ENCODE measurements at places on chromosomes 3 and 15.

DNA sequence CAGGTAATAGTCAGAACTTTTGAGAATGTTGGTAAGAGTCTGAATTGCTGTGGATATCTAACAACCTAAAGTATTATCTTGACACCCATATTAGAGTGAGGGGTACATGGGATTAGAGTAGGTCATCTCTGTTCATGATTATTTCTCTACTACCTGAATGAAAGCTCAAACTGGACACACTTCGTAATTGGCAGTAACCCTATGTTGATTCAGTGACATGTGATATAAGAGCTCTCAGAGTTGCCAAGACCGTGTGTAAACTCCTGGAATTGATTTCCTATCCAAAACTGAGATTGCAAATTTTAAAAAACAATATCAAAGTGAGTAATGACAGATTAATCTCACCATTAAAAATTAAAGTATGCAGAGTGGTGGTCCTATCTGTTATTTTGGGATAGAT is 214.8 kb upstream of the ARHGEF26 start:
- no peaks in the 10 kb centered on the region for H3K36me3 ChIP-seq
- H3K27me3 ChIP-seq = no peaks in the 10 kb centered on the region
- no peak for DNase-seq
- no peaks in the 10 kb centered on the region for H3K4me1 ChIP-seq
- no peak overlapping the region for H3K4me3 ChIP-seq
- no peak overlapping the region for H3K27ac ChIP-seq

GRCh38 chr15:75029378-75030022 is 6.1 kb downstream of the PPCDC start:
- peaks cover 25% of the 10 kb centered on the region for H3K36me3 ChIP-seq
- DNase-seq = peak; percentile 97

- H3K4me1 ChIP-seq = peaks cover 4% of the 10 kb centered on the region
- no peak overlapping the region for H3K4me3 ChIP-seq
- DNase-seq = no peak
Observed at GRCh38 chr3:52259448-52259847, 13.9 kb downstream of the PPM1M start.

GRCh38 chr15:81785181-81785580 is 260.6 kb downstream of the MEX3B start:
- peaks cover 4% of the 10 kb centered on the region for H3K4me1 ChIP-seq
- no peak overlapping the region for H3K27ac ChIP-seq
- peaks cover 16% of the 10 kb centered on the region for H3K27me3 ChIP-seq
- H3K36me3 ChIP-seq = peaks cover 11% of the 10 kb centered on the region
- no peak for DNase-seq

- H3K4me3 ChIP-seq = no peak overlapping the region
- H3K27me3 ChIP-seq = no peaks in the 10 kb centered on the region
- no peaks in the 10 kb centered on the region for H3K4me1 ChIP-seq
- no peak for DNase-seq
- peak overlapping the region; percentile 16 for H3K27ac ChIP-seq
Observed at GRCh38 chr15:52011711-52012144, 7.3 kb upstream of the MAPK6 start.

GRCh38 chr15:56891852-56892440 is 26.5 kb upstream of the TCF12 start:
- no peak overlapping the region for H3K27ac ChIP-seq
- H3K36me3 ChIP-seq = no peaks in the 10 kb centered on the region
- no peak overlapping the region for H3K4me3 ChIP-seq
- DNase-seq = peak; percentile 55
